Activated T-helper 2 cell treated with anti-CD3 and anti-CD28 coated beads, Interferon-gamma antibody, Interleukin-2, Interleukin-4, amounts not matched to agents 10 μg/mL and 5 μg/mL and 100 μg/mL, durations not matched to agents 14 hours and 24 hours and 36 hours (primary cell): ENCODE measurements at places on chromosomes 2 and 18.

- peaks cover 51% of the 10 kb centered on the region for H3K4me1 ChIP-seq
- H3K27ac ChIP-seq = peak overlapping the region; percentile 88
- no peak for DNase-seq
- peaks cover 15% of the 10 kb centered on the region for H3K36me3 ChIP-seq
- no peaks in the 10 kb centered on the region for H3K27me3 ChIP-seq
Observed at GRCh38 chr2:46239175-46239846, 57.9 kb upstream of the EPAS1 start.

GRCh38 chr2:164335128-164335527 lies 286.2 kb downstream of the GRB14 start:
- H3K4me1 ChIP-seq = no peaks in the 10 kb centered on the region
- no peaks in the 10 kb centered on the region for H3K27me3 ChIP-seq
- H3K27ac ChIP-seq = no peak overlapping the region
- DNase-seq = no peak
- H3K36me3 ChIP-seq = no peaks in the 10 kb centered on the region

GRCh38 chr2:15378148-15378908 lies 182.8 kb downstream of the NBAS start:
- DNase-seq = no peak
- H3K4me3 ChIP-seq = no peak overlapping the region
- peak overlapping the region; percentile 64 for H3K27ac ChIP-seq
- no peaks in the 10 kb centered on the region for H3K27me3 ChIP-seq
- H3K4me1 ChIP-seq = peaks cover 34% of the 10 kb centered on the region

DNA sequence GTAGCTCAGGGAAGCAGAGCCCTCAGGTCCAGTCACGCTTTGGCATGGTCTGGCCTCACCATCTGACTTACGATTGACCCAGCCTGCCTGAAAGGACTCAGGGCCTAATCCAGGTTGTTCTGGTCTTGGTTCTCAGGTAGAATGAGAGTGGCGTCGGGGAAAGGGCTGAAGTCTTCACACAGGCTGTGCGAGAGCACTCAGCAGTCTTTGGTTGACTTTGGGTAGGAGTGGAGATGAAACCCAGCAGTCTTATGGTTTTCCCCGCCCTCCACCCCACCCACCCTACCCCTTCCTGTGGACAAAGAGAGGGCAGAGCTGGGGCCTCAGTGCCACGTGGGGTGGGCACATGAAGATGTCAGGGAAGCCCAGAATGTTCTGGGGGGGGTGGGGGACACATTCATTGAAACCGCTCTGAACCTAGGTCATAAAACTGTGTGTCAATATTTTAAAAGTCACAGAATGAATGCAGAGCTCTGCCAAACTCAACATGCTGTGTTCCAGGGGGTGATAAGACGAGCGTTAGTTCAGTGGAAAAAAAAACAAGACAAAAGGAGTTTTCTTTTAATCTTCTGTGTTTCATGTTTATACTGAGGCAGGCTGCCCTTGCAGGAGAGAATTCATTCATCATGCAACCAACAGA lies 58.6 kb upstream of the ALPP start:
- no peak for DNase-seq
- H3K4me3 ChIP-seq = no peak overlapping the region
- H3K27ac ChIP-seq = peak overlapping the region; percentile 74
- H3K4me1 ChIP-seq = peaks cover 57% of the 10 kb centered on the region
- peaks cover 3% of the 10 kb centered on the region for H3K36me3 ChIP-seq

- no peak overlapping the region for H3K4me3 ChIP-seq
- H3K27me3 ChIP-seq = no peaks in the 10 kb centered on the region
- no peak overlapping the region for H3K27ac ChIP-seq
- no peaks in the 10 kb centered on the region for H3K4me1 ChIP-seq
- no peaks in the 10 kb centered on the region for H3K36me3 ChIP-seq
Observed at GRCh38 chr18:8828300-8828699, 122.9 kb downstream of the MTCL1 start.

GRCh38 chr2:63614983-63615945 lies 26.5 kb downstream of the MDH1 start:
- no peaks in the 10 kb centered on the region for H3K4me1 ChIP-seq
- no peak for DNase-seq
- no peak overlapping the region for H3K4me3 ChIP-seq
- H3K27me3 ChIP-seq = peaks cover 26% of the 10 kb centered on the region
- H3K27ac ChIP-seq = no peak overlapping the region

GRCh38 chr2:173716458-173717052 lies 248.6 kb downstream of the SP3 start:
- H3K27me3 ChIP-seq = peaks cover 3% of the 10 kb centered on the region
- H3K36me3 ChIP-seq = no peaks in the 10 kb centered on the region
- H3K4me1 ChIP-seq = no peaks in the 10 kb centered on the region

DNA sequence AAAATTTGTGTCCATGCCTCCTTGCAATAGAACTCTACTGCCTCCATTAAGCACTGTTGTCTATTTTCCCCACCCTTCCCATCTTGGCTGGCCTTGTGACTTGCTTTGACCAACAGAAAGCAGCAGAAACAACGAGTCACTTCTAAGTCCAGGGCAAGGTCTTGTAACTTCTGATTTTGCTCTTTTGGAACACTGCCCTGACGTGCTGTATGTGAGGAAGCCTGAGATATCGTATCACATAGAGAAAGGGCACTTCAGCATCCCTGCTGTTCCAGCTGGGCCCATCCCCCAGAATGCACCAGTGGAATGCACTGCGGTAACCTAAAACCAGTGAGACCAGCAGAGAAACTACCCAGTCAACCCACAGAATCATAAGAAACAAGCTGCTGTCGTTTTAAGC lies 28.1 kb downstream of the NCKAP1 start:
- H3K36me3 ChIP-seq = no peaks in the 10 kb centered on the region
- H3K27me3 ChIP-seq = no peaks in the 10 kb centered on the region
- no peaks in the 10 kb centered on the region for H3K4me1 ChIP-seq
- no peak for DNase-seq

DNA sequence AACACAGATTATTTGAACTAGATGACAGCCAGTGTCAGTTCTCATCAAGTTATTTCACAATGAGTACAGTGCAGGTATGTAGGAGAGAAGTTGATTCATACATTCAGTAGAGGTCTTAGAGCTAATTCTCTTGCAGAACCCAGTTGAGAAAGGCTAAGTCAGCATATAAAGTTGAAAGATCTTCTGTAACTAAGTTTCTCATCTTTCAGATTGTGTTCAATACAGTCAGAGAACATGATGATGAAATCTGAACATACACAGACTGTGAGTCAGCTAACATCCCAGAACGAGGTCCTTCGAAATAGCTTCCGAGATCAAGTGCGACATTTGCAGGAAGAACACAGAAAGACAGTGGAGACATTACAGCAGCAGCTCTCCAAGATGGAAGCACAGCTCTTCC lies 41.9 kb upstream of the LIMS1 start:
- no peaks in the 10 kb centered on the region for H3K27me3 ChIP-seq
- peaks cover 5% of the 10 kb centered on the region for H3K4me1 ChIP-seq
- DNase-seq = no peak
- H3K36me3 ChIP-seq = peaks cover 56% of the 10 kb centered on the region

GRCh38 chr2:231640241-231640640 lies 47.6 kb downstream of the TEX44 start:
- H3K27me3 ChIP-seq = no peaks in the 10 kb centered on the region
- H3K4me1 ChIP-seq = peaks cover 13% of the 10 kb centered on the region
- no peak overlapping the region for H3K27ac ChIP-seq
- DNase-seq = no peak

GRCh38 chr2:43321446-43321845 lies 95.0 kb upstream of the ZFP36L2 start:
- H3K27ac ChIP-seq = no peak overlapping the region
- H3K36me3 ChIP-seq = peaks cover 29% of the 10 kb centered on the region
- no peak for DNase-seq

GRCh38 chr18:46641917-46642316 lies 15.1 kb downstream of the LOXHD1 start:
- no peak overlapping the region for H3K27ac ChIP-seq
- DNase-seq = no peak
- H3K4me1 ChIP-seq = no peaks in the 10 kb centered on the region

GRCh38 chr2:142670362-142670761 lies 207.1 kb upstream of the KYNU start:
- H3K27me3 ChIP-seq = no peaks in the 10 kb centered on the region
- no peaks in the 10 kb centered on the region for H3K36me3 ChIP-seq
- H3K4me1 ChIP-seq = no peaks in the 10 kb centered on the region
- H3K27ac ChIP-seq = no peak overlapping the region
- DNase-seq = no peak

- no peaks in the 10 kb centered on the region for H3K4me1 ChIP-seq
- DNase-seq = no peak
- no peak overlapping the region for H3K4me3 ChIP-seq
- H3K36me3 ChIP-seq = no peaks in the 10 kb centered on the region
- peaks cover 22% of the 10 kb centered on the region for H3K27me3 ChIP-seq
Observed at GRCh38 chr2:217905395-217905794, 97.4 kb downstream of the TNS1 start.

DNA sequence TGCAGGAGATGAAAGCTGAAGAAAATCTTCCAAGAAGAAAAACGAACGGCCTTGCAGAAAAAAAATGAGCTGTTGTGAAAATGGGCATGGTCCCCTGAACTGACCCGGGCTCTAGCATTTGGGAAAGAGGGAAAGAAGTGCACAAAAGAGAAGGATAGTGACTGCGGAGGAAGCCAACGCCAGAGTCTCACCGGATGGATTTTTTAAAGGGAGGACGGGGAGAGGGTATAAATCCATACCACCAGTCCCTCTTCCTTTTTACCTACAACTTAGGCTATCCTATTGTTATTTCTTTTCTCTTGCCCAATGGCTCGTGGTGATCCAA lies 601 bp downstream of the WDR35 start:
- DNase-seq = no peak
- peaks cover 24% of the 10 kb centered on the region for H3K27me3 ChIP-seq
- peak overlapping the region; percentile 70 for H3K27ac ChIP-seq
- peaks cover 18% of the 10 kb centered on the region for H3K4me1 ChIP-seq
- peak overlapping the region; percentile 87 for H3K4me3 ChIP-seq
- H3K36me3 ChIP-seq = peaks cover 3% of the 10 kb centered on the region

DNA sequence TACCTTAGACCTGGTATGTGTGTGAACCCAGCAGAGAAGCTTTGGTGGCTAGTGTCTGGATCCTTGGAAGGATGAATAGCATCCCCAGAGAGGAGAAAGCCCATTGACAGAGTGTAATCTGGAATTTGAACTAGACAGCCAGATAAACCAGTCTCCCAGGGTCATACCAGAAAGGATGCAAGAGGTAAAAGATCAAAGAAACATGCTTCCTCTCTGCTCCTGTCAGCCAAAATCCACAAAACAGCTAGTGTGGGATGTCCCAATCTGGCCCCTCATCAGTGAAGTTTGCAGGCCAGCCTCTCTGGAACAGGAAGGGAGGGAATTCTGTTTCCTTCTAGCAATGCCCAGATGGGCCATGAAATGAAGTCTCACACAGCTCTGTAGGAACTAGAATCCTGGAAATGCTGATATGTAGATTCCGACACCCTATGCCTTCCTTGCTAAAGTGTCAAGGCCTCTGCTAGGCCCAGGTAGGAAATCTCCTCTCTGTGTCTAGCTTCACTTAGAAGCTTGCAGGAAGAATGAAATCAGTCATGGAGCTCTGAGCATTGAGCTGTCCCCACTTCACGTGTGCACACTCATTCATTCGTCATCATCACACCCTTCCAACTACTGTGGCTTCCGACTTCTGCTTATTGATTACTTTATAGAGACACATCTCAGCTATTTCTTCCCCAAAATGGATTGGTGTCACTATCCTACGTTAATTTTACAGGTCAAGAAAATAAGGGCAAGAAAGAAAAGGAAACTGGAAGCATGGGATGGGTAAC lies 38.0 kb downstream of the EVA1A start:
- peaks cover 24% of the 10 kb centered on the region for H3K27me3 ChIP-seq
- no peaks in the 10 kb centered on the region for H3K36me3 ChIP-seq
- peaks cover 3% of the 10 kb centered on the region for H3K4me1 ChIP-seq
- no peak for DNase-seq

GRCh38 chr2:187509667-187510417 lies 44.4 kb downstream of the TFPI start:
- peak overlapping the region; percentile 80 for H3K27ac ChIP-seq
- peaks cover 4% of the 10 kb centered on the region for H3K27me3 ChIP-seq
- no peak overlapping the region for H3K4me3 ChIP-seq
- DNase-seq = no peak

DNA sequence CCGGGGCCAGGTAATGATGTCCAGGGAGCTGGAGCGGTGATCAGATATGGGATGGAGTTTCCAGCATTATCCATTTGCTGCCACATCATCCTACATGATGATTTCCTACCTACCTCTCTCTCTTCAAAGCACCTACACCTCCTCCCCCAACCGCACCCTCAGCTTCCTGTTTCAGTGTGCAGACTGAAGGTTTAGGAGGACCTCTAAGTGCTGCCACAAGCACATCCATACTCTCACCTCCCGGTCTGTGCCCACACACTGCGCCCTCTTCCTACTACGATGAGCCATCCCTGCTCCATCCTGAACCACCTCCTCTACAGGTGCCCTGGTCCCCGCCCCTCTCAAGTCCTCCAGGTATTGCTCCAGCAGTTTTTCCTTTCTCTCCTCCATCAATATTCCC lies 123.7 kb downstream of the ALPK2 start:
- no peaks in the 10 kb centered on the region for H3K36me3 ChIP-seq
- no peaks in the 10 kb centered on the region for H3K4me1 ChIP-seq
- H3K27me3 ChIP-seq = no peaks in the 10 kb centered on the region

DNA sequence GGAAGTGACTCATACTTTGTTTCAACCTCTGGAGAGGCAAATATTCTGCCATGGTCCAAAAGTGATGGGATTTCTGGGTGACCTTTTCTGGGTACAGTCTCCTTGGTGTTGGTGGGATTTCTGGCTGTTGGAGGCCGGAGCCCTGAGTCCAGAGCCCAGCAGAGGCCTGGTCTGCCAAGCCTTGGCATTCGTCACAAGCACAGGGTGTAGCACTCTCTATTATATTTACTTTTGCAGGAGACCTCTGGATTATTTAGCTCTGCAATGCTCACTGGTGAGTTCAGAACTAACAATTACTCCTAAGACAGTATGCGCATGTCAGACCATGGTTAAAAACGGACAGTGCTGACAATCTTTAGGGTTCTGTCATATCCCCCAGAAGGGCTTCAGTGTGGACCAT lies 201.6 kb upstream of the TWIST2 start:
- no peak for DNase-seq
- H3K4me1 ChIP-seq = peaks cover 14% of the 10 kb centered on the region
- no peak overlapping the region for H3K4me3 ChIP-seq
- H3K36me3 ChIP-seq = no peaks in the 10 kb centered on the region
- no peaks in the 10 kb centered on the region for H3K27me3 ChIP-seq
